ENCODE measurements at places on chromosomes 4 and X.

GRCh38 chrX:28273736-28274135 lies 292.5 kb upstream of the DCAF8L1 start:
- DNase-seq, result no peak

DNA sequence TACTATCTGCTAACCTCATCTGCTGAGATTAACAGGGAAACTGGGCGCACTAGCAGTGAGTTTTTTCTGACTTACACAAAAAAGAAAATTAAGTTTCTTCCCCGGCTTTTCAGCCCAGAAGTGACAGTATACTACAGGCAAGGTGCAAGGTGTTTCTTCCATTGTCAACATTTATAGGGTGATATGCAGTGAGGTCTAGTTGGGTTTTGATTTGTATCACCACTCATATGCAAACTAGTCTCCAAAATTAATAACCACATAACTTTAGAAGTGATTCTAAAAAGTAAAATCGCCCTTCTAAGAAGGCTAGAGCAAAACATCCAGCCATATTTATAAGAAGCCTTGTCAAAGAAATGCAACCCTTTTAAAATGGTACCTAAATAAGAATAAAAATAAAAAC lies 640.1 kb downstream of the ARAP2 start:
- DNase-seq, result no peak

DNA sequence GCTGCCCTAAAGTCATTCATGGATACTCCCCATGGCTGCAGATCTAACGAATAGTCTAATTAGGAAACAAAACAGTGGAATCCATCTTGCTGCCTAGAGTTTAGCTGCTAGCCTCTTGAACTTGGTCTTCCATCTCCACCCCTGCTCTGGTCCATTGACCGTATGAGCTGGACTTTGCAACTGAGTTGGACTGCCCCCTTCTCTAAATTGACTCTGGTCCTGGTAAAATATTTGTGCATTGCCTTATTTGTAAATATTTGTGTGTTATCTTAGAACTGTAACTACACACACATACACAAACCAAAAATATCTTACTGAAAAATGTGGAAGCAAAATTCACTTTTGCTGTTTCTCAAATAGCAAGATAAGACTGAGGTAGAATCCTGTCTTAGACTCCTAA lies 181.3 kb downstream of the NWD2 start:
- no peak for DNase-seq

- no peak for DNase-seq
Observed at GRCh38 chr4:149214301-149214700, 601.3 kb downstream of the IQCM start.

DNA sequence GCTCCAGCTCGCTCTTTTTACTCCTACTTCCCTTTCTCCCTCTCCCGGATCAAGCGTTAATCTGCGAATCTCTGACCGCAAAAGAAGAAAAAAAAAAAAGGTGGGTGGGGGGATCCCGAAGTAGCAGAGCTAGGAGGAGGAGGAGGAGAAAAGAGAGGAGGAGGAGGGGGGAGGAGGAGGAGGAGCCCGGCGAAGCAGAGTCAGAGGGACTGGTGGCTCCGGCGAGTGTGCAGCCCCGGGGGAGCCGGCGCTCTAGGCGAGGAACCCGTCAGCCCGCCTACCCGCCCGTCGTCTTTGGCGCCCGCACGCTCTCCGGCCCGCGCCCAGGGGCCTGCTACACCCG lies at the start of gene NHSL2:
TSS of gene NHSL2 (plus strand) at position 203 of the 343 bp plus-strand sequence.
- DNase-seq, result no peak

DNA sequence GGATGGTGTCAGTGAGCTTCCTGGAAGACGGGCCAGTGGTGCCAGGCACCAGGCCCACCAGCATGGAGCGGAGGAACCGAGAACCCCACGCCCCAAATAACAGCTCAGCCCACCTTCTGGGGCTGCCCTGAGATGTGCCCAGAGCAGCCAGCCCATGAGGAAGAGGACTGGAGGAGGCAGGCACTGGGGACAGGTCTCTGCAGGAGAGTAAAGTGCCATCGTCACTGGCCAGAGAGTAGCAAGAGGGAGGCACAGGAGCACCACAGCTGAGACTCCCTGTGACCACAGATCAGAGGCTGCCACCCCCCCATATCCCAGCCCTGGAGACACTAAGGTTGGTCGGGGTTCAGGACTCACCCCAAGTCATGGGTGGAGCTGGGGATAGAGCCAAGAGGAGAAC lies 63.0 kb downstream of the PPP2R2C start:
- no peak for DNase-seq

GRCh38 chrX:20545538-20545937 lies 278.8 kb upstream of the RPS6KA3 start:
- no peak for DNase-seq

DNA sequence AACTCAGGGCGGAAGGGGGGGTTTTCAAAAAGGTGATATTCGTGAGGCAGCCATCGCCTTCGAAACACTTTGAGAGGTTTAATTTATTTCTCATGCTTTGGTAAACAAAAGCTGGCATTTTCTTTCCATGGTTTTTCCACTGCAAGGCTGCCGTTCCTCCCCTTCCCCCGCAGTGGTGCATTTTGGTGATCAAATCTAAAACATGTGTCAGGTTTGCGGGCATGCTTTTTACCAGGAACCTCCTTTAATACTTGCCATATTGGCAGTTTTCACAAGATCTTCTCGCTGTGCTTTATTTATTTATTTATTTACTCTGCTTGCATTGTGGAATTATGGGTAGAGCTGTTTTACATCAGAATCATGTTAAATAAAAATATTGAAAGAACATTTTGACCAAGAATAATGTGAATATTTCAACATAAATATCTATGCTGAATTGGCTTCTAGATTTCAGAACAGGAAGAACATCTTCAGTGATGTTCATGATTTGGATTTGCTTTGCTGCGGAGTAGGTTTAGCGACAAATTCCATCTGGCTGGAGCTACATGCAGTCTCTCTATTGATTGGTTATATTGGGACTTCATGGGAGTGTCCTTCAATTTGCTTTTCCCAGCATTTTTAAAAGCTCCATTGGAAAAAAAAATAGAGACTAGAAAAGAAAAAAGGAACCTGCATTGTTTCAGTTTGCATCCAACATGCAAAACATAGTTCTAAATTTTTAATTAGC lies 54.4 kb downstream of the STOX2 start:
- no peak for DNase-seq

DNA sequence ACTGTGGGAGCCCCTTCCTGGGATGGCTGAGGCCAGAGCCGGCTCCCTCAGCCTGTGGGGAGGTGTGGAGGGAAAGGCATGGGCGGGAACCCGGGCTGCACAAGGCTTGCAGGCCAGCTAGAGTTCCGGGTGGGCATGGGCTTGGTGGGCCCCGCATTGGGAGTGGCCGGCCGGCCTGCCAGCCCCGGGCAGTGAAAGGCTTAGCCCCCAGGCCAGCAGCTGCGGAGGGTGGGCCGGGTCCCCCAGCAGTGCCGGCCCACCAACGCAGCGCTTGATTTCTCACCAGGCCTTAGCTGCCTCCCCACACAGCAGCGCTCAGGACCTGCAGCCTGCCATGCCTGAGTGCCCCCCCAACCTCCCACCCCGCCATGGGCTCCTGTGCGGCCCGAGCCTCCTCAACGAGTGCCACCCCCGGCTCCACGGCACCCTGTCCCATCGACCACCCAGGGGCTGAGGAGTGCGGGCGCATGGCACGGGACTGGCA lies 78.0 kb downstream of the COX7B2 start:
- no peak for DNase-seq

GRCh38 chr4:102809190-102809589 lies 18.2 kb downstream of the UBE2D3 start:
- DNase-seq, result no peak

DNA sequence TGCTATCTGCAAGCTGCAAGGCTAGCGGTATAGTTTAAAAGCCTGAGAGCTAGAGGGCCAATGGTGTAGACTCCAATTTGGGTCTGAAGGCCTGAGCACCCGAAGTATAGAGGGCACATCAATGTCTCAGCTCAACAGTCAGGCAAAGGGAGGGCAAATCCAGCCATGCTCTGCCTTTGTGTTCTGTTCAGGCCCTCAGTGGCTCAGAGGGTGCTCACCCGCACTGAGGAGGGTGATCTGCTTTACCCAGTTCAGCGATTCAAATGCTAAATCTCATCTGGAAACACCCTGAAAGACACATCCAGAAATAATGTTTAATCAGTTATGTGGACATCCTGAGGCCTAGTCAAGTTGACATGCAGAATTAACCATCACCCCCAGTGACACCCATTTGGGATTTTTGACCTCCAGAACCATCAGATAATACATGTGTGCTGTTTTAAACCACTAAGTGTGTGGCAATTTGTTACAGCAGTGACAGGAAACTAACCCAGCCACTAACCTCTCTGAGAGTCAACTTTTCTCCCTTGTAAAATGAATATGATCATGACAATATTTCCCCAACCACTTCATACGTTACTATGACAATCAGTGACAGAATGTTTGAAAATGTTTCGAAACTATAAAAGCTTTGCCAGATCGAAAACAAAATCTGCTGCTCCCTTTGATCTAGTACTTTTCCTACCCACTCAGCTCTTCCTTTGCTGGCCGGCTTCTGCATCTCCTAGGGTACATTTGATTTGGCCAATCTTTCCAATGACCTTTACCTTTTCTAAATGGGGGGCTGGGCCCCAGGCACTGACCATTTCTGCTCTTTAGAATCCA lies 8.4 kb upstream of the TBL1X start:
- DNase-seq, result peak; percentile 28

GRCh38 chr4:188578657-188579056 lies 439.4 kb downstream of the TRIML1 start:
- DNase-seq, result no peak

DNA sequence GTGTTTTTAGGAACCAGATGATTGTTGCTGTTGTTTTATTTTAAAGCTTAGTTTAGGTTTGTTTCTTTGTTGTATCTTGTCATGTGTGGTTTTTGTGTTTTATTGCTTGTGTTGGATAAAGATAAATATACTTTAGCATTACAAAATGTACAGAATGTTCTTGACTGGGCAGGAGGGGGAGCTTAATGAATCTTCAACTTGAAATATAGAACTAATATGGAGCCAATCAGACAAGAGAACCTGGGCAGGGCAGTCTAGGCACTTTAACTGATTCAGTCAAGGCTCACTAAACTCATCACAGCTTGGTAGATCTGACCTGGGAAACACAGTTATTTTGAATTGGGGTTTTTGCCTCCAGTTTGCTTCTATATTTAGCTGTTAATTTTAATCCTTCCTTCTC lies 304.2 kb downstream of the ARHGAP24 start:
- no peak for DNase-seq

DNA sequence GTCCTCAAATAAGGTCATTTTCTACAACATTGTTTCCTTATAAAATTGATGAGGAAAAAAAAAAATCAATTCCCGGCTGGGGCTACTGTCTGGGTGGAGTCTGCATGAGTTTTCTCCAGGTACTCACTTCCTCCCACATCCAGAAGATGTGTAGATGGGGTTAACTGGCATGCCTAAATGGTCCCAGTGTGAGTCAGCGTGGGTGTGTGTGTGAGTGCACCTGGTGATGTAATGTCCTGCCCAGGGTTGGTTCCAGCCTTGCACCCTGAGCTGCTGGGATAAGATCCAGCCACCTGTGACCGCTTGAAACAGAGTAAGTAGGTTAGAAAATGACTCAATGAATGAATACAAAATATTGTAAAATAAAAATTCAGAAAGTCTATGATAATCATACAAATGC lies 11.1 kb downstream of the USP26 start:
- DNase-seq, result no peak

GRCh38 chr4:38020386-38020785 lies 60.2 kb downstream of the PTTG2 start:
- DNase-seq, result no peak

DNA sequence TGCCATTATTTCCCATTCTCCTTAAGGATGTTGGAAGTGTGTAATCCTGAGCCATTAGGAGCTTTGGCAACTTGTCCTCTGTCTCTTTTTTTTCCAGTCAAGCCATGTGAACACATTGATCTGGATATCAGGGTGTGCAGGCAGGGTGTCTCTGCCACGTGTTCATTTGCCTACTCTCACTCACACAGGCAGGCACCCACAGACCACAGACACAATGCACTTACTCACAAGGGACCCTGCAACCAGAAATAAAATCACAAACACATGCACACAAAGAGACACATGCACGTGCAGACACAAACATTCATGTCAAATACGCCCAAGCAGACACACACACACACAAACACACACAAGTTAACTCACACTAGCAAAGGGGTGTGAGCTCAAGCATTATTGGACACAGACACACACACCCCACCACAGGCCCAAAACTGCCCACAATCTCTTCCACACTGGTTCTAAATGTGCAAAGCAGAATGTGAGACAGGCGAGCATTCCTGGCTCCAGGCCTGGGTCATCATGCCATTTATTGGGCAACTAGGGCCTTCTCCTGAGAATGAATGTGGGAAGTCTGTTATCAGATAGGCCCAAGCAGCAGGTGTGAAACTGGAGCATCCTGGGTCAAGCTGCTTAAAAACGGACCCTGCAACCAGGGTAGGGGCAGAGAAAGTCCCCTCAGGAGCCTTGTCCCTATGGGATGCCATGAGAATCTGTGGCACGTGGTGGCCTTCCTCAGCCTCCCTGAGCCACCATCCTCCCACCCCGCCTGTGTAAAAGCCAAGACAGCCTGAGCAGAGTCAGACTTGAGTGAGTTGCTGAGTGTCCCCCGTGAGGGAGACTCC lies 63.4 kb downstream of the NBDY start:
- DNase-seq, result no peak

DNA sequence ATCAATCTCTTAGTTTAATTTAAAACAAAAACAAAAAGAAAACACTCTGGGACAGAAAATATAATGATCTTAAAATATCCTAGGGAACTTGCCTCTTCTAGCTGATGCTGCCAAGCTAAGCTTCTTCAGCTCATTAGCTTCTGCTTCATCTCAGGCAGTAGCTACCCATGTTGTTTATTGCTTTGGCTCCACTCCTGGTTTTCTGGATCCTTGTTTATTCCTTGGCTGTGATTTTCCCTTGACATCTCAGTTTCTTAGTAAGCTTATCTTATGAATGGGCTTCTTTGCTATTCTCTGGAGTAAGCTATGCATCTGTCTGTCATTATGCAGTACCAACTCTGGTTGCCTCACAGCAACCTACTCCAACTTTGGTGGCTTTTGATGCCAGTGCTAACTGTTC lies 5.1 kb upstream of the MTHFD2L start:
- DNase-seq, result no peak

DNA sequence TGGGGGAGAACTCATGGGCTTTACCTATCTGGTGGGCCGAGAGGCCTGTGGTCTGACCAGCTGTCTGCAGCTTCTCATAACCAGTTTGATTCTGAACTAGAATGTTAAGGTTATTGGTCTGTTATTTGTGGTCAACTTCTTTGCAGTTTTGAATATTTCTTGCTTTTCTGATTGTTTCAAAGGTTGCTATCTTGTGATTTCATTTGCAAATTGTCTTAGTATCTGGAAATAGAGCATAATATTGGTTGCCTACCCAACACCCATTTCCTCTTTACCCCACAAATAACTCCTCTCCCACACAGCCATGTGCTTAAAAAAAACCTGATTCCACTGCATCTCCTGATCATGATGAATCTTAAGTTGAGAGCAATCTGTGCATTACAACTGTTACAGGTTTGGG lies 39.1 kb upstream of the BMP2K start:
- no peak for DNase-seq

GRCh38 chr4:172495769-172496168 lies 672.8 kb upstream of the GALNT7 start:
- no peak for DNase-seq

All from effector memory CD8-positive, alpha-beta T cell (primary cell).